ENCODE measurements at places on chromosomes 6 and 20.

DNA sequence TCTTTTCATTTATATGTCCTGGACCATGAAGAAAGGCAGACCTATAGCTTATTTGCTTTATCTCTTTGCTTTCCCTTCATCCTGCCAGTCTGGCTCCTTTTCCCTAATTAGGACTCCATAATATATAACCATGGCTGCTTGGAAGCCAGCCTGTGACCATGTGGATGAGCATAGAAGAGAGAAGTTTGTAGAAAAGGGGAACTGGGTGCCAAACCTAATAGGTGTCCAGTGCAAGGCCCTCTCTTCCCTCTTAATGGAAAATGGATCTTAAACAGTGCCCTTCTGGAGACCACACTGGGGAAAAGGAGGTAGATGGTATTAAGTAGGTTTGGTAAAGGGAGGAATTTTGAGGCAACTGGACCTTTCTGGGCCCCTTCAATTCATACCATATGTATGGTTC is 16.7 kb upstream of the OSTM1 start:
- DNase-seq: no peak

DNA sequence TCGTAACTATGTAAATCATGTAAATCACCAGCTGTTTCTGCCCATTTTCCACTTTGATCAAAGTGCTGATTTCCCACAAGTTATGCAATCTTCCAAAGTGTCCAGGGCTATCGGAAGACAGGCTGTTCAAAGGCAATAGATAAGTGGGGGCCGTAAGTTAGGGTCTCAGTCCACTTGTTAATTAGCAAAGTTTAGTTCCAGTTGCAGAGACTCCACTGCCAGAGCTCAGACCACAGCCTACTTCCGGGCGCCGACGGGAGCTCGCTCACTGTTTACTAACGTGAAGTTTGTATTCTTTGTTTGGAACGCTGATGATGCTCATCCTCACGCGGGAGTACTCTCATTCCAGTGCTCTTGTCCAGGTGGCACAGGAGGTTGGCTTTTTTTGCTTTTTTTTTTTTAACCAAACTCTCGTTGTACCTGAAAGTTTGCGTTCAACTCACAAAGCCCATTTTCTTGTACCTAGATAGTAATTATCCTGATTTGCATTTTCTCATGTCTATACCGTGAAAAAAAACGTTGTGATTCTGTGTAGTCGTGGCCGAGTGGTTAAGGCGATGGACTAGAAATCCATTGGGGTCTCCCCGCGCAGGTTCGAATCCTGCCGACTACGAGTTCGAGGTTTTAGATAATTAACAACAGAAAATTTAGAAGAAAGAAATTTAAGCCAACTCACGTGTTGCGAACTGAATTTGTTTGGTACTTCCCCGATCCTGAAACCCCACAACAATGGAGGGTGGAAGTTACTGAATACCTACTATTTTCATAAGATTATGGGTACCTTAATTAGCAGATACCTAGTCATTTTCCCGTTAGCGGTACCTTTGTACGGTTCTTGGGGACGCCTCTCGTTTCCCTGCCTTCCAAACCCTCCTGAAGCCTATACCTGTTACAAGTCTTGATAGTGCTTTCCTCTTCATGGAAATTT is 29.9 kb upstream of the ZNF184 start:
- DNase-seq: no peak

DNA sequence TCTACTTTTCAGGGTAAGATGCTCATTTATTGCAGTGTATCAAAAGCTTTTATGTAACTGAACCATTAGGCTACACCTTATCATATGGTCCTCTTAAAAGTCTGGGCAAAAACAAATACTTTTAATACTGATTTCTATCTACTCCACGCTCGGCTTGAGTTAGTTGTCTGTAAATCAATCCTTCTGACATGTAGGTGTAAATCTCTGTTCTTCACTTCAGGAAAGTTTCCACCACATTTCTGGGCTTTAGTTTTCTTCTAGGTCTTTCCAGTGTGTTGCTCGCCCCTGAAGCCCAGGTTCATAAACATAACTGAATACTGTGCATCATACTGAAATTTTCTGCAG is 89.2 kb upstream of the RNF217 start:
- DNase-seq: no peak

DNA sequence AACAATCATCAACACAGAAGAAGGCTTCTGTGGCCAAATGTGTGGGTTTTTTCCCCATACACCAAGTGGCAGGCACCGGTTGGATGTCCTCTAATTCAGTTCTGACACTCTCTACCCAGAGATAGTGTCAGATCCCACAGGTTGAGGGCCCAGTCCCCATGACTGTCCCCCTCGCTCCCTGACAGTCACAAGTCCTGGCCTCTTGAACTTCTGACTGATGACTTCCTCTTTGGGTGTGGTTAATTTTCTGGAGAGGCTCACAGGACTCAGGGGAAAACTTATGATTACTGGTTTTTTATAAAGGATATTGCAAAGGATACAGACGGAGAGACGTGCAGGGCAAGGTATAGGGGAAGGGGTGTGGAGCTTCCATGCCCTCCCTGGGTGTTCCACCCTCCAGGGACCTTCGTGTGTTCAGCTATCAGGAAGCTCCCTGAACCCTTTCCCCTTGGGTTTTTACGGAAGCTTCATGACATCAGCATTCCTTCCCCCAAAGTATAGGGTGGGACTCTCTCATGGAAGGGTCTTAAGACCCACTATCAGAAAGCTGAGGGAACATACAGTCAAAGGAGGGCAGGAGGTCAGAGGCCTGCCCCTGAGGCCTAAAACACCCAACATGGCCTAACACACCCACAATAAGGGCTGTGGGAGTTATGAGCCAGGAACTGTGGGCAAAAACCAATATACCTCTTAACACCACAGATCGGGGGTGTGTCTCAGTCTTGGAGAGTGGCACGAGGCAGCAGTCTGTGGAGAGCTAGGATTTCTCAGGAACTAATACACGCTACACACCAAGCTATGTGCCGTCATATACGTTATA is 33.3 kb downstream of the FARS2 start:
- no peak for DNase-seq

GRCh38 chr20:13788167-13788834 is 3.5 kb downstream of the NDUFAF5 start:
- DNase-seq: no peak

DNA sequence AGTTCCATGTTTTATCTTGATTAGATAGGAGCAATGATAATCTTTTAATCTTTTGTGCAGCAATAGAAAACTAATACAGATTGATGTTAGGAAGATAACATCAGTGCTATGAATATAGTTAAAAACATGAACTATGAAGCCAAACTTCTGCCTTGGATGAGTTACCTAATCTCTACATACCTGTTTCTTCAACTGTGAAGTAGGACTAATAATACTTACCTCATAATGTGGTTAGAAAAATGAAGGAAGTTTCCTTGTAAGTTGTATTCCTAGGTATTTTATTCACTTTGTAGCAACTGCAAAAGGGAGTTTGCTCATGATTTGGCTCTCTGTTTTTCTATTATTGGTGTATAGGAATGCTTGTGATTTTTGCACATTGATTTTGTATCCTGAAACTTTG is 111.9 kb downstream of the FRK start:
- DNase-seq: no peak

DNA sequence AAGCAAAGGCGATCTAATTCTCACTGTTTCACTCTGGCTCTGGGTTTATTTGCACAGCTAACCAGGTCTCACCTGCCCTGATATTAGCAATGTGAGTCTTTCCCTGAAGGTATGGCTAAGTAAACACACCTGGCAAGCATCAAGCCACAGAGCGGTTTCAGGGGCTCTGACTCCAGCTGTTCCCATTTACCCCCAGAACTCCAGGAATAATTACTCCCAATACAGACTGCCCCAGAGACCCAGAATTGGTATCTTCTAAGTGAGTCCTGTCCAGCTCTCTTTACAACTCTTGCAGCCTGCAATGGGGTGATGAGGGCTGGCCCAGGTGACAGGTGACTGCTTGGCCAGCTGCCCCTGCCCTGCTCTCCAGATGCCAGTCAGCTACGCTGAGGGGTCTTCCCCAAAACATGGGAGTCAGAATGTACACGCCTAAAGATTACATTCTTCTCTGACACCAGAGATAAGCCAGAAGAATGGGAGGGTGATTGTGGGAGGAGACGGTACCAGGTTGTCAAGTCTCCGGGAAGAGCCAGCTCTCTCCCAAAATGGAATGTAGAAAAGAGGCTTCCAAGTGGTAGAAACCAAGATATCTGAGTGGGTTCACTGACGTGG is 4.9 kb upstream of the LRRN4 start:
- no peak for DNase-seq

DNA sequence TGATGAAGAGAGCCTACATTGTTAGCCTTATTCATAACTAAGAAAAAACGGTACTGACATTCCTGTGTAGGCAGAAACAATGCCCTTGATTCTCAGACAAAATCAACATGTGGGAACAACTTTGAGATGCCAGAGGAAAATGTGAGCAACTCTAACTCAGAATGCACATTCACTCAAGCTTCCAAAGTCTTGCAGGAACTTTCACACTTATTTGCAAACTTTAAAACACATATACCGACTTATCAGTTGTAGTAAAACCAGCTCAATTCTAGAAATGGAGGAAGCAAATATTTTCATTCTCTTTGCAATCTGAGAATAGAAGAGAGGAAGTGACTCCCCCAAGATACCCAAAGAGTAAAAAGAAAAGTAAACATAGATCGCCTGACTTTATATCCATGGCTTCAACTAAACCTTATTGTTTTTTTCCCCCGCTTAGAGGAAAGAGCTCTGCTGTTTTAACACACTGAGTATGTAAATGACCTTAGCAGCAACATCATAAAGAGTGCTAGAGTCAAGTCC is 117.6 kb downstream of the EPB41L2 start:
- DNase-seq: no peak
